ENCODE measurements at places on chromosomes 16 and 17.
A peak's percentile ranks its signal among the peaks of the same experiment; 100 is the strongest.

- no peak for DNase-seq
These were observed 205.4 kb upstream of the CIBAR2 start for GRCh38 chr16:85317704-85318103.

GRCh38 chr16:67216612-67217490 lies 10.1 kb upstream of the TMEM208 start:
- no peak for DNase-seq

GRCh38 chr17:75011401-75012095 lies 922 bp upstream of the MRPL58 start:
- DNase-seq: peak; percentile 60

- no peak for DNase-seq
These were observed 41.8 kb downstream of the TNRC6A start for GRCh38 chr16:24771132-24771778.

DNA sequence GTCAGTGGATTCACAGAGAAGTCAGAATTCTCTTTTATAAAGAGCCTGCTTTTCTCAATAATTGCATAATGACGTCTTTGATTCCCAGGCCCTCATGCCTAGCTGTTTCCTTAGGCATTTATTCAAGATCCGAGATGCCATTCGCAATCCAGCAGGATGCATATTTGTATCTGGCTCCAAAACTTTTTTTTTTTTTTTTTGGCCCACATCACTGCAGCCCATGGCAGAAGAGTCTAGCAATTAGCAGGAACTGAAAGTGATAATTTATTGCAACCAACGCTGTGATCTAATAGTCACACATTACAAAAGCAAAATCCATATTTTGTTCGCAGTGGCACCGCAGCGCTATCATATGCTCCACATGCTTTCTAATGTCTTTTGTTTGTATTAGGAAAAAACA lies 503.4 kb downstream of the MAF start:
- no peak for DNase-seq

GRCh38 chr16:53129281-53130158 lies 74.7 kb downstream of the CHD9 start:
- no peak for DNase-seq

DNA sequence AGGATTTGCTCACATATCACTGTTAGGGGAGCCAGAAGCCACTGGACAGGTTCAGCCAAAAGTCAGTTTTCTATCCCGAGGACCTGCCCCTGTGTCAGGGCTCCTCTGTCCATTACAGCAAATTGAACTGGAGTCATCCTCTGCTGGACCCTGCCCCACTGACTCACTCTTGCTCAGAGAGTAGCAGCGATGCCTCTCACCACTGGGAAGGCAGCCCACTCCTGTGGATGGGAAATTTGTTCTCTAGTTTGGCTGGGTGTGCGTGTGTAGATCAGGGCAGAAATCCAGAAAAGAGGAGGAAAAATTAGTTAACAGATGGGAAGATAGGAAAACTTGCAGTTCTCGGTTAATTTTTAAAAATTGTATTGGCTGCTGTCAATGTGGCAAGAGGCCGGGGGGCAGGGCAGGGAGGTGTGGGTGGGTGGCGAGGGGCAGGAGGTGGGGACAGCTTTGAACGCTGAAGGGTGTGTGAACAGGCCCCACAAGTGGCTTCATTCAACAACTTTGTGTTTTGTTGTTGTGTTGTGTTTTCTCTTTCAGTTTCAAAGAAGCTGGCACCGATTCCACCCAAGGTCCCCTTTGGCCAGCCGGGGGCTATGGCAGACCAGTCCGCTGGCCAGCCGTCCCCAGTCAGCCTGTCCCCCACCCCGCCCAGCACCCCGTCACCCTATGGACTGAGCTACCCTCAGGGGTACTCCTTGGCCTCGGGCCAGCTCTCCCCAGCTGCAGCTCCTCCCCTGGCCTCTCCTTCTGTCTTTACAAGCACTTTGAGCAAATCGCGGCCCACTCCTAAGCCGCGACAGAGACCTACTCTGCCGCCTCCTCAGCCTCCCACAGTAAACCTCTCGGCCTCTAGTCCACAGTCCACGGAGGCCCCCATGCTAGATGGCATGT lies 33.6 kb downstream of the ELAC2 start:
- DNase-seq: no peak

DNA sequence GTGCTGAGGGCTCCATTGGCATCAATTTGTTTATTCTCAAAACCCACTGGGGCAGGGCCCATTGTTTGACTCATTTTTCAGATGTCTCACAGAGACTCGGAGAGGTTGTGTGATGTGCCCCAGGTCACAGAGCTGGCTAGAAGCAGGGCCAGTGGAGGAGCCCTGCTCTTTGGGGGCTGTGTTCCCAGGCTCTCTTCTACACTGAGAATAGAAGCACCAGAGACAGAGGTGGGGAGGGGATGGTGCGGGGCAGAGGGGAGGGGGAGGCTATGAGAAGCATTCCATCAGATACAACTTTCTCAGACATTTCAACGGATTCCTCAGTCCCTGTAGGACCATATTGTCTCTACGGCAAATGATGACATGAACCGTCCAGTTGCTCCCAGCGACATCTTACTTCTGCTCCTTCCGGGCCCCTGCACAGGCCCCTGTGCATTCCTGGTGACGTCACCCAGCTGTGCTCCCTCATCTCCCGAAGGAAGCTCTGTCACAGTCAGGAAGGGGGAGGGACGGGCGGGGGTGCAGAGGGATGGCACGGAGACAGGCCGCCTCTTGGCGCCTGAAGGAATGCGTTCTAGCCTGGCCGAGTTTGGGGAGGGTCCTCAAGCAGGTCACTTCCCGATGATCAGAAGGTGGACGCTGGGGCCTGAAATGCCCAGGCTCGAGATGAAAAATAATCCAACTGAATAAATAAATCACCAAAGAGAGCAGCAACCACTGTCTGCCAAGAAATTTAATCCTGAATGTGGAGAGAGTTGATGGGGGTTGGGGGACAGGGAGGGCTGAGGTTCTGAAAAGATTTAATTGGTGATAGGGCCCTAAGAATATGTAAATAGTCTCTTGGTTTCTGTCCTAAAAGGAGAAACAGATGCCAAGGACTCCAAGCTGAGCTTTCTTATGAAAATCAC lies 114.1 kb downstream of the NOG start:
- no peak for DNase-seq

GRCh38 chr16:77591347-77591746 lies 131.0 kb upstream of the NUDT7 start:
- no peak for DNase-seq

DNA sequence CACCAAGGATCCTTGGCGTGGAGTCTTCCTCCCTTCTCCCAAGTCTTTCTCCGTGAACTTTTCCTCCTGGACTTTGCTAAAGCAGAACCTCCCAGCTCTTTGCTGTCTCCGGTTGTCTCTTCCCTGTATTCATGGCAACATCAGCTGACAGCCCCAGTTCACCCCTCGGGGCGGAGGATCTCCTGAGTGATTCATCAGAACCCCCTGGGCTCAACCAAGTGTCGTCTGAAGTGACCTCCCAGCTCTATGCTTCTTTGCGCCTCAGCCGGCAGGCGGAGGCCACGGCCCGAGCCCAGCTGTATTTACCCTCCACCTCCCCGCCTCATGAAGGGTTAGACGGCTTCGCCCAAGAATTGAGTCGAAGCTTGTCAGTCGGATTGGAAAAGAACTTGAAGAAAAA lies 943 bp downstream of the CNTROB start:
- DNase-seq: no peak

- no peak for DNase-seq
These were observed 83.0 kb upstream of the CDC42EP4 start for GRCh38 chr17:73394512-73395450.

DNA sequence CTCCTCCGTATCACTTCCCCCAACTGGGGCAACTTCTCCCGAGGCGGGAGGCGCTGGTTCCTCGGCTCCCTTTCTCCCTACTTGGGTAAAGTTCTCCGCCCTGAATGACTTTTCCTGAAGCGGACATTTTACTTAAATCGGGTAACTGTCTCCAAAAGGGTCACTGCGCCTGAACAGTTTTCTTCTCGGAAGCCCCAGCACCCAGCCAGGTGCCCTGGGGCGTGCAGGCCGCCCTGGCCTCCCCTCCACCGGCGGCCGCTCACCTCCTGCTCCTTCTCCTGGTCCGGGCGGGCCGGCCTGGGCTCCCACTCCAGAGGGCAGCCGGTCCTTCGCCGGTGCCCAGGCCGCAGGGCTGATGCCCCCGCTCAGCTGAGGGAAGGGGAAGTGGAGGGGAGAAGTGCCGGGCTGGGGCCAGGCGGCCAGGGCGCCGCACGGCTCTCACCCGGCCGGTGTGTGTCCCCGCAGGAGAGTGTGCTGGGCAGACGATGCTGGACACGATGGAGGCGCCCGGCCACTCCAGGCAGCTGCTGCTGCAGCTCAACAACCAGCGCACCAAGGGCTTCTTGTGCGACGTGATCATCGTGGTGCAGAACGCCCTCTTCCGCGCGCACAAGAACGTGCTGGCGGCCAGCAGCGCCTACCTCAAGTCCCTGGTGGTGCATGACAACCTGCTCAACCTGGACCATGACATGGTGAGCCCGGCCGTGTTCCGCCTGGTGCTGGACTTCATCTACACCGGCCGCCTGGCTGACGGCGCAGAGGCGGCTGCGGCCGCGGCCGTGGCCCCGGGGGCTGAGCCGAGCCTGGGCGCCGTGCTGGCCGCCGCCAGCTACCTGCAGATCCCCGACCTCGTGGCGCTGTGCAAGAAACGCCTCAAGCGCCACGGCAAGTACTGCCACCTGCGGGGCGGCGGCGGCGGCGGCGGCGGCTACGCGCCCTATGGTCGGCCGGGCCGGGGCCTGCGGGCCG lies 1.6 kb downstream of the HIC1 start:
- no peak for DNase-seq

All from head of caudate nucleus (tissue), 42 donors.